ENCODE measurements at places on chromosomes 4 and X.

DNA sequence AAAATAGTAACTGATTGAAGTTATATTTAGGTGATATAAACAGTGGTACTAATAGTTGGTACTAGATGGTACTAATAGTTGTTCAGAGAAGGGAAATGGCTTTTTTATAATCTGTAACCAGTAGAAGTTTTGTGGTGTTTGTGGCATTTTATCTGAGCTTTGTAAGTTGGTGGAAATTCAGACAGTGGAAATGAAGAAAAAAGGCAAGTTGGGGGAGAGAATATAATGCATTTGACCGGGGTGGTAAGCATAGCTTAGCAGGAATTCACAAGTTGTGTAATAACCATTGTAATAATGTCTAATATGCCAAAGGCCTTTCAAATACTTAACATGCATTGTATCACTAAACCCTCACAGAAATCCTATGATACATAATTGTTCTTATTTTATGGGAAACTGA, 36.3 kb downstream of the DTHD1 start:
- DNase-seq, result no peak

DNA sequence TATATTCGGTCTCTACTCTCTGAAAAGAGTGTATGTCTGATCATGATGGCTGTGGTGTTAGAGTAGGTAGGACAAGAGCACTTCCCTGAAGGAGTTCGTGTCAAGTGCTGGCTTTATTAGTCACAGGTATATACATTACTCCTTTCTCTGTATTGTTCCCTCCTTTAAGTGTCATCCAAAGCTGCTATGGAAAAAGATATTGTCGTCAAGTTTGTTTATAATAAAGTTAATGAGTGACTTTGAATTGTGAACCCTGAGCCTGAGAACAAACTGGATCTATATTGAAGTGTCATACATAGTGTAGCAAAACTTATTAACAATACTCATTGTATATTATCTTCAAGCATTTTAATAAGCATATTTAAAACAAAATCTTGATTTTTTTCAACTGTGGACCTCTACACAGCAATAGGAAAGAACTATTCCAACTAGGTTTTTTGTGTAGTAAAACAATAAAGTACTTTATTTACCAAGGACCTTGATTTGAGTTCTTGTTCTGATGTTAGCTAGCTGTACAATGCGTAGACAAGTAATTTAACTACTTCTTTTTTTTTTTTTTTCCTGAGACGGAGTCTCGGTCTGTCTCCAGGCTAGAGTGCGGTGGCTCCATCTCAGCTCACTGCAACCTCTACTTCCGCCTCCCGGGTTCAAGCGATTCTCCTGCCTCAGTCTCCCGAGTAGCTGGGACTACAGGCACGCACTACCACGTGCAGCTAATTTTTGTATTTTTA, 177.7 kb downstream of the RAPGEF2 start:
- no peak for DNase-seq

DNA sequence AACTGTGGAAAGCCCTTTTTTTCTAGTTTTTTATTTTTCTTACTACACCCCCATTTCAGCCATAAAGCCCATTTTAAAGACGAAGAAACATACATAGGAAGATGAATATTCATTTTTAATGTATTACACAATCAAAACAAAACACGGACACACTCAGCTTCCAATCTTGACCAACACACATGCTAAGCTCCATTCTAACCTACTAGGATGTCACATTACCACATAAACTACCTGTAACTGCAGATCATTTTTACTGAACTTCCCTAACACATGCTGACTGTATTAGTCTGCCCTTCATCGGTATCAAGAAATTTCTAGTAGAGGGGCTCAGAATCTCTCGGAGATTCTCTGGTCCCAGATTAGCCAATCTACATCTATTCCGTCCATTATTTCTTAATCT, 1.8 kb downstream of the CCNI start:
- no peak for DNase-seq

DNA sequence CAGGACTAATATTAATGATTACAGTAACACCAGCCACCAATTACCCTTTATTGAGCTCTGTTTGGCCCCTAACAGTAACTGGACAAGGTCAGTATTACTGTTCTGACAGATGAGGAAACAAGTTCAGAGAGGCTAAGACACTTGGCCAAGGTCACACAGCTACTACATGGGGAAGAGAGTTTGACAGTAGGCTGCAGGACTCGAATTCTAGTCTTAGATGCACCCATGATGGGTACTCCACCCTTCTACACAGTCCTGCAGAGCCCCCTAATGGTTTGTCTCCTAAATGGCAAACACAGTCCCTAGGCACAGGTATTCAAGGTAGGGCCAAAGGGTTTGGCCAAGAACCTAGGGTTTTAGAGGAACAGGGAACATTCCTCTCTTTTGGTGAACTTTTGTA, 93.9 kb downstream of the NSUN7 start:
- no peak for DNase-seq

GRCh38 chr4:2824836-2825381, 18.7 kb upstream of the ADD1 start:
- DNase-seq, result no peak

DNA sequence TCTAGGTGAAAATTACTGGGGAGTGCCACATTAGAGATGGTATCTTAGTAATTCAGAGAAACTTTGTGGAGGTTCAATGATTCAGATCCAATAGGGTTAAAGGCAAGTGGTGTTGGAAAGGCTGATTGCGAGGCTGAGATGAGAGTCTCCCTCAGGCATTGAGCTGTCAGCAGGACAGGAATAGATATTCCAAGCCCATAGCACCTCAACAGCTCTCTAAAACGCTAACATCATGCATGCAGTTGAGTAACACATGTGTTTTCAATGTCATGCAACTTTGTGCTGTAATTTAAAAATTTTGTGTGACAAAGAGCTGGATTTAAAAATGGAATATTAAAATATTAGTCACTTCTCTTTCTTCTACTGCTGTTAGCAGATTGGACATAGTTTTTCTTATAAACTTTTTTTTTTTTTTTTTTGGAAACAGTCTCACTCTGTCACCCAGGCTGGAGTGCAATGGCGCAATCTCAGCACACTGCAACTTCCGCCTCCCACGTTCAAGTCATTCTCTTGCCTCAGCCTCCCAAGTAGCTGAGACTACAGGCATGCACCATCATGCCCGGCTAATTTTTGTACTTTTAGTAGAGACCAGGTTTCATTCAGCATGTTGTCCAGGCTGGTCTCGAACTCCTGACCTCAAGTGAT, 173.5 kb upstream of the C1QTNF7 start:
- DNase-seq, result no peak

DNA sequence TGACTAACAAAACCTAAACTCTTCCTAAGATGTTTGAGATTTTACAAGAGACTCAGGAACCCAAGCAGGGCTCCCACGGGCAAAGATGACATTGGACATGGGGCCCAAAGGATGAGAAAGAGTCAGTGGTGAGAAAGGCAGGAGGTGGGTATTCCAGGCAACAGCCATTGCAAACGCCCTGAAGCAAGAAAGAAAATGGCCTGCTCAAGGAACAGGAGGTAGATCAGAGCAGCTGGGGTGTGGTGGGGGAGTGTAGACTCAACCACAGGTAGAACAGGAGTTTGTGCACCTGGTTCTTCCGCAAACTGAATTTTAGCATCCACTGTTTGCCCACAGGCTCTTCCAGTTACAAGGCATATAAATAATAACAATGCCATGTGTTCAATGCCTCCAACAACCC, 3.3 kb downstream of the PPP2R2C start:
- DNase-seq, result no peak

- DNase-seq, result no peak
Measured at GRCh38 chr4:87406462-87406861, 15.5 kb upstream of the HSD17B11 start.

- no peak for DNase-seq
Measured at GRCh38 chr4:52015366-52015765, 4.8 kb downstream of the LRRC66 start.

GRCh38 chr4:101954975-101955678, 164.6 kb downstream of the BANK1 start:
- no peak for DNase-seq
